ENCODE measurements at places on chromosomes 6 and 20.

GRCh38 chr6:62998022-62998421, 213.2 kb upstream of the FKBP1C start:
- no peak for DNase-seq

- peak; percentile 37 for DNase-seq
These were observed 551.2 kb downstream of the QKI start for GRCh38 chr6:163965426-163966348.

DNA sequence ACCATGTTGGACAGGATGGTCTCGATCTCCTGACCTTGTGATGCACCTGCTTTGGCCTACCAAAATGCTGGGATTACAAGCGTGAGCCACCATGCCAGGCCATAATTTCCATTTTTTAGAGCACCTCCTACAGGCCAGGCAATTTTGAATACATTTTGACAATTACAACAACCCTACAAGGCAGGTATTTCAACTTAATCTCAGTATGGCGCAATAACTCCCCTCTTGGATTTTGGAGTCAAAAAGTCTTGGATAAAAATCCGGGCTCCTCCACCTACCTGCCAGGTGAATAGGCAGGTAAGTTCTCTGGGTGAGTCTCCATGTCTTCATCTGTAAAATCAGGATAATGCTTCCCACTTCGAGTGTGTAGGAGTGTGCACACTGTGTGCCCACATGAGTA, 39.5 kb upstream of the TFAP2C start:
- no peak for DNase-seq

DNA sequence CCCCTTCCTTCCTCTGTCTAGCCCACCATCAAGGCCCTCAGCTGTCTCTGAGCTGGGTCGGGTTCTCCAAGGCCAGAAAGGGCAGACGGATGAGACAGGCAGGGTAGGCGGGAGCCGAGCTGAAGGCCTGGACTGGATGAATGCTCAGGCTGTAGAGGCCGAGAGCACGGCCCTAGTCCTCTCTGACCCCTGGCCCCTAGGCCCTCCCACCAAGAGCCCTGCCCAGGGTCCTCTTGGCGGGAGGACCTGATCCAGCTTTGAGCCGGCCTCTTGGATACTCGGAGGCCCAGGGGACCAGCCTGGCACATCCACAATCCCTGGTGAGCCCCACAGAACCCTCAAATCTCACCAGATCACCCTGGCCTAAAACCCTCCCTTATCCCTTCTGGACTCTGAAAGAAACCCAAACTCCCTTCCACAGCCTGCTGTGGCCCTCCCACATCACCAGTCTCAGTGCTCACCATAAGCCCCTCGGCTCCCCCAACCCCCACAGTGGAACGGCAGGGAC, 8.2 kb downstream of the ADISSP start:
- DNase-seq: no peak

- no peak for DNase-seq
These were observed 83.5 kb downstream of the LYRM2 start for GRCh38 chr6:89555031-89555430.

DNA sequence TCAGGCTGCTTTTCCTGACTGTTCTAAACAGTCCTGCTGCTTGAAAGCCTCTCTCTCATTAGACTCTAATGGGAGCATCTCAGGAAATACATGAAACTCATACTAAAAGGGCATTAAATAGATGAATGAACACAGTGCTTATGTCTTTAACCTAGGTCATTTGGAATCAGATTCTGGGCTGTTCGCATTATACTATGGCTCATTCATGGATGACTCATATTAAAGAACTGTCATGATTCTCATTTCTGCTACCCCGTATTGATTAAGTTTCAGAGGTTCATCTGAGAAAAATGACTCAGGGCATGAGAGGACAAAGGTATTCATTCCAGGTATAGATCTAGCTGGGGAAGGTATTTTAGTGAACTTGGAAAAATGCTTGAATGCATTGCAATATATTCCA, 335.5 kb downstream of the GJA1 start:
- no peak for DNase-seq

GRCh38 chr6:15346315-15346714, 100.4 kb downstream of the JARID2 start:
- DNase-seq: no peak

DNA sequence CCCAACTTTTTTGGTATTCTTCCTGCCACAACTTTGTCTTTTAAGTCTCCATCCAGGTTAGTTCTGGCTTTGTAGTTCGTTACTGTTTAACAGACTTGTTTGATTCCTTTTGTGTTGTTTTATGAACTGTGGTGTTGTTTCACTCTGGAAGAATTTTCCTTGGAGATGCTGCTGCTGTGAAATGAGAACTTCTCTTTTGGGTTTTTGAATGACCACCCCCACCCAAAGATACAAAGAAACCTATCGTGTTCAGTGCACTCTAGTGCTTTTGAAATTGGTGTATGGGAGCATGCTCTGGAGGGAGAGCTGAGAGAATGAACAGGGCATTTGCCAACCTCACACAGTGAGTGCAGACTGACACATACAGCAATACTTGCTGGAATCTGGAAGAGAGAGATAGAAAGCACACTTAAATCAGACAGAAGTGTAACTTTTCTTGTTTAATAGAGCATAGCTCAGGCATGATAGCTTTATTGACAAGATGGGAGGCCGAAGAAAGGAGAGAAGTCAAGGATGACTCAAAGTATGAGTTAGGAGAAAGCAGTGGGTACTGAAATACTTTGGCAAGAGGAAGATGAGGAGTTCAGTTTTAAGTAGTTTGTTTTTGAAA, 293.1 kb downstream of the SOX4 start:
- DNase-seq: no peak

GRCh38 chr6:100453701-100454521, 10.8 kb downstream of the SIM1 start:
- DNase-seq: peak; percentile 77

DNA sequence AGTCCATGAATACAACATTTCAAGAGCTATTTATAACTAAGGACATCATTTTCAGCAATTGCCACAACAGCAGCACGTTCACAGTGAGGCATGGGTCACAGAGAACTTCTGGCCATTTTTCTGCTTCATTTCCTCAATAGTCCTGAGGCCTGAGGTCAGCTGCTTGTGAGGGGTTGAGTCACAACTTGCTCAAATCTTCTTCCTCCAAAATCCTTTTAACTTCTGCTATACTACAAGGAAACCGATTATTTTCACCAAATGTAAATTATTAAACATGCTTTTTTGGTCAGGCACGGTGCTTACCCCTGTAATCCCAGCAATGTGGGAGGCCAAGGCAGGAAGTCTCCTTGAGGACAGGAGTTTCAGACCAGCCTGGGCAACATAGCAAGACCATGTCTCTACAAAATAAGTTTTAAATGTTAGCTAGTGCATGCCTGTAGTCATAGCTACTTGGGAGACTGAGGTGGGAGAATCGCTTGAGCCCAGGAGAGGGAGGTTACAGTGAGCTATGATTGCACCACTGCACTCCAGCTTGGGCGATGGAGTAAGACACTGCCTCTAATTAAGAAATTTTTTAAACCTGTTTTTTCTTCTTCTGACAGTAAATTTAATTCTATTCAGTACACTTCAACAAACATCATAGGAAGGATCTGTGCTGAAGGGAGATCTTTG, 11.1 kb upstream of the SLC16A10 start:
- DNase-seq: no peak

Data from pancreas (tissue), 10 donors.